Renal pelvis (tissue), 12 donors: ENCODE measurements at places on chromosomes 11 and 22. TPM values are rescaled to one million over a fixed set of nuclear protein-coding genes. Genes with fewer than 3 reads are reported as not detected.

GRCh38 chr11:67452141-67452952 is at the start of gene GPR152:
GPR152 (minus strand) TSS chr11:67452729; CDS start chr11:67452724, 5 bp downstream.
- DNase-seq = no peak

GRCh38 chr22:38477585-38477984 is 9.7 kb downstream of the KDELR3 start:
- no peak for DNase-seq

RCOR2 gene
- polyA plus RNA-seq = 11.4 TPM

- no peak for DNase-seq
Observed at GRCh38 chr22:46547883-46548244, 10.4 kb upstream of the CELSR1 start.

KCNJ5 gene
- 4.2 TPM for polyA plus RNA-seq

FGF19 gene
- polyA plus RNA-seq = 0.34 TPM

LUZP2 gene
- 2.2 TPM for polyA plus RNA-seq

DNA sequence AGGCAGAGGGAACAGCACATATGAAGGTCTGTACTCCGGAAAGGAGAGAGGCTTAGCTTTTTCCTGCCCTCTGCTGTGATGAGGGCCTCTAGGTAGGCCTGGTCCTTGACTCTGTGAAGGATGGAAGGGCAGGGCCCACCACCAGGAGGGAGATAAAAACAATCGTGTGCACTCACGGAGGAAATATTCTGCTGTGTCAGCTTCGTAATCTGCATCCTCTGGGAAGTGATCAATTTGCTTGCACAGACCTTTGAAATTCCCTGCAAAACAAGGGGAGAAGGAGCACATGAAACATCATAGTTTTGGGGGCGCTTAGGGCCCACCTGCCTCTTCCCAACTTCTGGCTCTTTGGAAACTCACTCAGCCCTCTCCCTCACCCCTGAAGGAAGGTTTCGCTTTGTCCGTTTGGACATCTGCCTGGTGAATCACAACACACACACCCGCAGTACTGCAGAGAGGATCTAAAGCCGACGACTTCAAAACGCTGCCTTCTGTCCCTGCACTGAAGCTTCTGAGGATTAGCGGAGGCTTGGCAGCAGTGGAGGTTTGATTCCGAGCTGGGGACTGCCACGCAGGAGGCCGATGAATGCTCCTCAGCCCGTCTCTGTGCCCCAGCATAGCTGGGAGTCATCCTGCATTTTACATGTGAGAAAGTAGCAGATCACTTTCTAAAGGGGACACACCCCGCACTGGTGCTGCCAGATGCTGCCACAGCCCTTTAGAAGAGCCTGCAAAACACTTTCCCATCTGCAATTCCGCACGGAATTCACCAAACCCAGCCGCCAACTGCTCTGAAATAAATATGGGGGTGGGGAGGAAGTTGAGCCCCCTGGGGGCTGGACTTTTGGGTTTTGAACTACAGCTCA is 58.6 kb upstream of the EIF3D start:
- no peak for DNase-seq

DNA sequence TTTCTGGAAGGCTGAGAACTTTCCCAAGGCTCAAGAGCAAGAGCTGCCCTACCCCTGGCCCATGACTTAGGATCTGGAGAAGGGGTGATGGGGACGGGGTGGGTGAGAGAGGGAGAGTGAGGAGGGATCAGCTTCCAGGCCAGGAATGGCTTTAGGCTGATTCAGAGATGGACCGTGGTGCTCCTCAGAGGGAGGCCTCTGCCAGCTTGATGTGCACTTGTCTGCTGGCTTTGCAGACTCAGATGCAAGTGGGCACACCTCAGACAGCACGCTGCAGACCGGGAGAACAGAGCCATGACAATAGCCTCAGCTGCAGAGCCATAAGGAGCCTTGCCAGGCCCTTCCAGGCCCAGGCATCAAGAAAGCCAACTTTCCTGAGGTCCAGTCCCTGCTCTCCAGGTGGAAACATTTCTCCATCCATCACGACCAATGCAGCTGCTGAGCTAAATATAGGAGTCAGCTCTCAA is 41.3 kb downstream of the ALX4 start:
- no peak for DNase-seq

GGTLC2 gene
- polyA plus RNA-seq = not detected

DNA sequence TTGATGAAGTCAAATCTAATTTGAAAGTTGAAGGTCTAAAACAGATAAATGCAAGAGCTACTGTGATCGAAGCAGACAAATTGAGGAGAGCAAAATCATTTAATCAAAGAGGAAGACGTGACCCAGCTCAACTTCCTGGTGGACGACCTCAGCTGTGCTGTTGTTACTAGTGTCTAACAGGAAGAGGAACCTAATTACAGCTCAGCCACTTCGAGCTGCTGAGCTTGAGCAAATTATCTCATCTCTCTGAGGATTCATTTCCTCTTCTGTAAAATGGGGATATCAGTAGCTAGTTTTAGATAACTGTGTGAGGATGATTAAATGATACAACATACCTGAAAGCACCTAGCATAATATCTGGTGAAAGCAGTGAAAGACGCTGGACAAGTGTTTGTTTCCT is 48.6 kb upstream of the OLFML1 start:
- no peak for DNase-seq

DNA sequence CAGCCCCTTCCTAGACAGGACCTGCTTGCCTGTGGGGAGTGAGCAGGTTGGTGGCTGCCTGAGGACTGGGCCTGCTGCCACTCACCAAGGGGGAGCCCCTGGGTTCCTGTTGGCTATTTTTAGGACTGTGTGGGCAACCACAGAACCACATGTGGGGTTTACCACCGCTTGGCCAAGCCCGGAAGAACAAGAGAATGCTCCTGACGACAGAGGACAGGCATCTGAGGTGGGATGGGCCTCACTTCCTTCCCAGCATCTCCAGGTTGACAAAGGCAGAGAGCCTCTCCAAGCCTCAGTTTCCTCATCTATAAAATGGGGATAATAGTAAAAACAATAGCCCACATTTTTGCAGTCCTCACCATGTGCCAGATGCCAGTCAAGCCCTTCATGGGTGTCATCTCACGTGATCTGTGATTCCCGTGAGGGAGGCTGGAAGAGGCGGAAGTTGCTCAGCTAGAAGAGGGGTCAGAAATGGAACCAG is 43.6 kb downstream of the LRRC32 start:
- DNase-seq = no peak
